Activated CD4-positive, alpha-beta memory T cell treated with anti-CD3 and anti-CD28 coated beads, Interleukin-2, amount 10 ng/mL, durations not matched to agents 7 days and 5 days (primary cell): ENCODE measurements at places on chromosomes 3 and 15. TPM values are rescaled to one million over a fixed set of nuclear protein-coding genes. Genes with fewer than 3 reads are reported as not detected.
A peak's percentile ranks its signal among the peaks of the same experiment; 100 is the strongest.

ASTE1 gene
- total RNA-seq = 12.8 TPM

DNA sequence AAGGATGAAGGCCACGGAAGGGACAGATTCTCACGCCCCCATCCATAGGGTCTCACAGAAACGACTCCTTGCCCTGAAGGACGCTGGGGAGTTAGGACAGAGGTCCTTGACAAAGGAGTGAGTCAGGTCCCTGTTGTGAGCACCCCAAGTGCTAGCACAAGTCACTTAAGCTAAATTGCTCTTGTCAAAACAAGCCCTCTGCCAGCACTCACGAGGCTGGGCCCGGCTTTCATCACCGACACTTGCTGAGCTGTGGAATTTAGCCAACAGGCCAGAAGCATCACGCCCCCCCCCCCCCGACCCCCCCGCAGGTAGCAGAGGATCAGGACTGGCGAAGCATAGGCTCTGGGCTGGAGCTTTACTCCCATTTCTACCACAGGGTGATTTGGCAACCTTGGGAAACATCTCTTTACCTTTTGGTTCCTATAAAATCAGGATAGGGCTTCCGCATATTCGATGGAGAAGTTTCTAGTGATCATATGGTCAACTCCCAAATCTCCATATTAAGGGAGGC, 75.4 kb downstream of the ADCY5 start:
- no peak overlapping the region for H3K27ac ChIP-seq
- DNase-seq = no peak
- peaks cover 3% of the 10 kb centered on the region for H3K27me3 ChIP-seq
- no peaks in the 10 kb centered on the region for H3K4me1 ChIP-seq

PRSS50 gene
- total RNA-seq = not detected

DNA sequence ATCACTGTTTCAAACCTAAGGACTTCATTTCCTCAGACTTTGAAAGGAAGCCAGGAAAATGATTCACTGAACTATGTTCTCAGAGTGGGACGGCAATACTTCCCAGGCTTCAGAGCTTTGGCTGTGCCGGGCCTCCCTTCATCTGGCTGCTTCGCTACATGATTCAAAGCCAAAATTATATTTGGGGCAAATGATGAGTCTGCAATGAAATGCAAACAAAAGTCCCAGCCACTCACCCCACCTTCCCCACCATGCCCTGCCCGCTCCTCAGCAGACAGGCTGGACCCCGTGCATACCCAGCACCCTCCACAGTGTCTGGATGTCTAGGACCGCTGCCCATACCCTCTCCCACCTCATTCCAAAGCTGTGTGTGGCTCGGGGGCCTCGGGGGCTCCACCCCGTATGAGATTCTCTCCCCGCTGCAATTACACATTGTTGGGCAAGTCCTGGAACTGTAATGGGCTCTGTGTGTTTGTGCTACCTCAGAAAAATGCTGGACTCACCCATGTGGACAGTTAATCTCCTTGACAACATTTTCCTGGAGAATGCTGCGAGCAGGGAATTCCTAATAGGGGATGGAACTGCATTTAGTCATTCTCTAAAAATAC, 32.2 kb downstream of the ATP10A start:
- DNase-seq = no peak
- no peaks in the 10 kb centered on the region for H3K27me3 ChIP-seq
- peaks cover 5% of the 10 kb centered on the region for H3K4me1 ChIP-seq

DNA sequence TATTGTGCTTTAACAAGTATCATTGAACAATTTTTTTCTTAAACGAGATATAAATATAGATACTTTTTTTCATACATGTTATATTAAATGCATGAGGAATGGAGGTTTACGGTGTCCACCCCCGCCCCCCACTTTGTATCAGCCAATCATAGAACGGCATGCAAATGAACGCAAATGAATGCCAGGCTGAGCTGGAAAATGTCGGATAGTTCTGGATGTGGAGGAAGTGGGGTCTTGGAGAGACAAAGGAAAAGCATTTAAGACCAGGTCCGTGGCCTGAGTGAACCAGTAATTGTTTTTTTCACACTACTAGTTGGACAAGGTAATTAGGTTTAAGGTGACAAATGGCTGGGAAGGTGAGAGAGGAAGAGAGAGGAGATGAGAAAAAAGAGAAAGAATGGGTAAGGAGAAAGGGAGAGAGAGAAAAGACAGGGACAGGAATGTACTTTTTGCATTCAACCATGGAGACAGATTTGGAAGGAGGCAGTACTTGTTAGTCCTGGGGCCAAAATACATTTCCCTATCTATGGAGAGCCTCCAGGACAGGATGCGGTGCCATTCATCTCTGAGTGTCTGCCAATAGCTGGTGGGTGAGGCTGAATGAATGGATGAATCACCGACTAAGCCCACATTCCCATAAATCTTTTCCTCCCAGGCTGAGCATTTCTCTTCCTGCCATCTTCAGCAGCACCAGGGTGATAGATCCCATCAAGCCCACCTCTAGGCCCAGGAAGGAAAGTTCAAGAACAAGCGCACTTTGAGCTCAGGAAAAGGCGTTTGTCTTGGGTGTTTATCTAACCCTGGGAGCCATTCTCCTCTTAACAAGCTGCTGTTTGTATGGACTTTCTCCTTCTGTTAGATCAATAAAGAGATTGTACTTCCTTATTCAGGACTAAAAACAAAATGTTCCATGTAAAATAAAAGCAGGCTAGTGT, 1.4 kb upstream of the RAD18 start:
- peaks cover 4% of the 10 kb centered on the region for H3K36me3 ChIP-seq
- H3K4me3 ChIP-seq = no peak overlapping the region
- H3K27ac ChIP-seq = no peak overlapping the region
- H3K27me3 ChIP-seq = peaks cover 8% of the 10 kb centered on the region
- H3K4me1 ChIP-seq = peaks cover 39% of the 10 kb centered on the region

GRCh38 chr3:130635978-130636377, 110.7 kb downstream of the PIK3R4 start:
- no peaks in the 10 kb centered on the region for H3K36me3 ChIP-seq
- no peak overlapping the region for H3K4me3 ChIP-seq
- peaks cover 4% of the 10 kb centered on the region for H3K27me3 ChIP-seq
- H3K4me1 ChIP-seq = no peaks in the 10 kb centered on the region
- no peak overlapping the region for H3K27ac ChIP-seq

DNA sequence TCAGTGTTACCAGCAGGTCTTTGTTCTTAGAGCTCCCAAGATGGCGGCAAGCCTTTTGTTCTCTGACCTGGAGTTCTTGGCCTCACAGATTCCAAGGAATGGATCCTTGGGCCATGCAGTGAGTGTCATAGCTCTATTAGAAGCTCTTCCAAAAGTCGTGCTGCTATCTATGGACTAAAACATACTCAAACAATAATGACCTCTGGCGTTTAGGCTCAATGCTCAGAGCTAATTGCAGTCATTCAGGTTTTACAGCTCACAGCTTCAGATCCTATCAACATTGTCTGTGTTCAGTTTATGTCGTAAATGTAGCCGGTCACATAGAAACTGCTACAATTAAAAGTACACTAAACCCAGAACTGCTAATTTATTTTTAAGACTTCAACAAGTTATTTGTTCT, 22.2 kb downstream of the CCRL2 start:
- H3K4me1 ChIP-seq = peaks cover 25% of the 10 kb centered on the region
- H3K36me3 ChIP-seq = peaks cover 4% of the 10 kb centered on the region
- H3K27me3 ChIP-seq = peaks cover 6% of the 10 kb centered on the region

SPINT1 gene
- total RNA-seq = 4.9 TPM

- no peaks in the 10 kb centered on the region for H3K27me3 ChIP-seq
- no peak for DNase-seq
- H3K4me3 ChIP-seq = no peak overlapping the region
- H3K4me1 ChIP-seq = peaks cover 25% of the 10 kb centered on the region
Measured at GRCh38 chr15:51726302-51727073, 11.0 kb downstream of the LYSMD2 start.

DNA sequence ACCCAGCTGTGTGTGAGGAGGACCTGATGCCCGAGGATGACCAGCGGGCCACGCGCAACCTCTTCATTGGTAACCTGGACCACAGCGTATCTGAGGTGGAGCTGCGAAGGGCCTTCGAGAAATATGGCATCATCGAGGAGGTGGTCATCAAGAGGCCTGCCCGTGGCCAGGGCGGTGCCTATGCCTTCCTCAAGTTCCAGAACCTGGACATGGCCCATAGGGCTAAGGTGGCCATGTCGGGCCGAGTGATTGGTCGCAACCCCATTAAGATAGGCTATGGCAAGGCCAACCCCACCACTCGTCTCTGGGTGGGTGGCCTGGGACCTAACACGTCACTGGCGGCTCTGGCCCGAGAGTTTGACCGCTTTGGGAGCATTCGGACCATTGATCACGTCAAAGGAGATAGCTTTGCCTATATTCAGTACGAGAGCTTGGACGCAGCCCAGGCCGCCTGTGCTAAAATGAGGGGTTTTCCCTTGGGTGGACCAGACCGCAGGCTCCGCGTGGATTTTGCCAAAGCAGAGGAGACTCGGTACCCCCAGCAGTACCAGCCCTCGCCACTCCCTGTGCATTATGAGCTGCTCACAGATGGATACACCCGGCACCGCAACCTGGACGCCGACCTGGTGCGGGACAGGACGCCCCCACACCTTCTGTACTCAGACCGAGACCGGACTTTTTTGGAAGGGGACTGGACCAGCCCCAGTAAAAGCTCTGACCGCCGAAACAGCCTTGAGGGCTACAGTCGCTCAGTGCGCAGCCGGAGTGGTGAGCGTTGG, 1.5 kb downstream of the RBM15B start:
- H3K27ac ChIP-seq = peak overlapping the region; percentile 56
- peaks cover 64% of the 10 kb centered on the region for H3K36me3 ChIP-seq
- no peaks in the 10 kb centered on the region for H3K27me3 ChIP-seq
- H3K4me3 ChIP-seq = peak overlapping the region; percentile 83
